ENCODE measurements at places on chromosomes 5 and 9.

GRCh38 chr5:97986069-97986468, 787.4 kb upstream of the RGMB start:
- DNase-seq = no peak

GRCh38 chr9:127159949-127160610, 37.6 kb upstream of the ANGPTL2 start:
- no peak for DNase-seq

DNA sequence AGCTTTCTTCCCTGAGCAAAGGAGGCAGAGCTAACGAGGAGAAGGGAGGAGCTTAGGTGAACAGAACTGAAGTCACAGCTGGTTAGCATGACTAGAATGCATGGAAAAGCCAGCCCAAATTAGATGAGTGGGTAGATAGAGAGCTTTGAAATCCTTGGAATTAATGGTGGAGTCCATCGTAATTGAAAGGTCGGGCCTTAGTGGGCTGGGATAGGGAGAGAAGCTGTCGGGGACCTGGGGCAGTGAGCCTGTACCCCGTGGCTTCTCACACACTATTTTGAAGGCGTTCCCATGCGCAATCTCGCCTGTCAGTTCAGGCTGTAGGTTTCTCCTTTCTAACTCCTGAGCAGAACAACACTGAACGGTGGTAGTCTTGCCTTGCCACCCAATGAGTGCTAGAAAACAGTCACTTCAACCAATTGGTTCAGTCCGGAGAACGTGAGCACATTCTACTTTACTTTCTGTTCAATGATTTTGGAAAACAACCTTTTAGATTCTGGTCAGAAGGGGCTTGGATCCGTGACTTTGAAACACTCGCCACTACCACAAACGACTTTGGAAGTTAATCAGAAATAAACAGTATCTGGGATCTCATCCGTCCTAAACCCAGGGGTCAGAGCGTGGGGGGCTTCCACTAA, 655 bp upstream of the RAI14 start:
- DNase-seq = no peak

DNA sequence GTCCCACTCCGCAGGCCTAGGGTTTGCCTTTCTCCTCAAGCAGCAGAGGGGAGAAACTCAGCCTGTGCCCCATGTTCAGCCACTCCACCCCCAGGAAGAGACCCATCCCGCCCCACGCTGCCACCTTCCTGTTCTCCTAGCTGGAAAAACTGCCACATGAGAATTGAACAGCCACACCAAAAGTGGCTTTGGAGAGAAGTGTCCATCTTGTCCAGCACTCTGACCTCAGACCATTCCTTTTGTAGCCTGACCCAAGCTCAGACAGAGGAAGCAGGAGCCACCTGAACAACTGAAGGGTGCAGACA, 8.3 kb upstream of the SLC25A48 start:
- no peak for DNase-seq

DNA sequence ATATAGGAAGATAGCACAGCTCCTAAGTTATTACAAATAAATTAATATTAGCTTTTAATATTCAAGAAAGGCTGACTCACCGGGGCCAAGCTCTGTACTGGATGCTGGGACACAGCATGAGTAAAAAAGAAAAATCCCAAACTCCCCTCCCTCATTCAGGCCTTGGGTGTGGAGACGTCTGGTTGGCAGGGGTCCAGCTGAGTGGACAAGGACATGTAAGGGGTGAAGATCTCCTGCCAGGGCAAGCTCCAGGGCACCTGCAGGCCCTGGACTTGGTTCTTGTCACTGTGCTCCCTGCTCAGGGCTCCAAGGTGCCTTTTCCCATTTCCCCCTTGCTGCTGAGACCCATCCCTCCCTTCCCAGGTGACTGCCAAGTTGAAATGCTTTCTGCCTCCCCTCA, 388.5 kb downstream of the ENC1 start:
- DNase-seq = no peak

GRCh38 chr5:138488481-138488945, 23.2 kb downstream of the EGR1 start:
- DNase-seq = no peak

DNA sequence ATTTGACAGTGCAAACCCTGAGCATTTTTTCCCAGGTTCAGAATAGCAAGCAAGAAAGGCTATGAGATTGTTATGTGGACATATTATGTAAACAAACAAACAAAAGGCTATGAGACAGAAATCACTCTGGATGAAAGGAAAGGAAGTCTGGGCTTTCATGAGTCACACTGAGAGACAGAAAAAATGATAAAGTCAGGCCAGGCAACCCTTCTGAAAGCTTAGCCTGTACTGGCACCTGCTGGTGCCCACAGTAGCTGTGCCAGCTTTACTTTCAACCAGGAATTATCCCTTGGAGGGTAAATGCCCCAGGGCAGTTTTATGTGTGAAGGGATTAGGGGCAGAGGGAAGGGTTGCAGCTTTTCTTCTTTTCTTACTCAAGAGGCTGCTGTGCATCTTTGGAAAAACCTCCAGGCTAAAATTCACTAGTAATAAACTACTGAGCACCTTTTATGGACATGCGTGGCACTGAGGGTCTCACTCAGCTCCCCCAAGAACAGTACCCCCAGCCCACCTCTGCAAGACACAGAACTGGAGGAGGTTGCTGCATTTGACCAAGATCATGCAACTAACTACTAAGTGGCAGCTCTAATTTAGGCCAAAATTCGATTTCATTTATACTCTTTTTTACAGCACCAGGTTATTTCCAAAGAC, 41.7 kb downstream of the ACTL7B start:
- DNase-seq = peak; percentile 6

DNA sequence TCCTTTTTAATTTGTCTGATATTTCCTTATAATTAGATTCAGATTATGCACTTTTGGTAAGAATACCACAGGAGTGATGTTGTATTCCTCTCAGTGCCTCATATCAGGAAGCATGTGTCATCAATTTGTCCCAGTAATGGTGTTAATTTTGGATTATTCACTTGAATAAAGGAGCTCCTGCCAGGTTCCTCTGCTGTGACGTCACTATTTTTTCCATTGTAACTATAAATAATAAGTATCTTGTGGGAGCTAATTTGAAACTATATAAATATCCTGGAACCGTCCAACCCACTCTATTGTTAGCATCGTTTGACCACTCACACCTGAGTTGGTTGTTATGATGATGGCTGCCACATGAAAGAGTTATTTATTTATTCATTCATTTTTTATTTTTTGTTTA, 107.9 kb downstream of the INVS start:
- DNase-seq = no peak

DNA sequence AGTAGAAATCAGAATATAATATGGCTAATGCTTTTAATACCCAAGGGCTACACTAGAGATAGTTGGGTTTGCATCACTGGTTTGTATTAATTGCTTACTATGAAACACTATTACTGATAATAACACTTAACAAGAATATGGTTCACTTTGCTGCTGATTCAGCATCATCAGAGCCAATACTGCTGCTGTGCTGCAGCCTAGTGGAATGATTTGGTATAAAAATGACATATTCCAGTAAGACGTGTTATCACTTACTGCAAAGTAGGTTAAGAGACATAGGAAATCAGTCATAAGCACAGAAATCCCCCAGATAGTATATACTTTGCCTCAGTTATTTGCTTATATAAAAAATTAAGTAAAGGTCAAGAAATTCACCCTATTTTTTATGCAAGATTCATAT, 2.8 kb downstream of the CDH10 start:
- peak; percentile 25 for DNase-seq

GRCh38 chr5:134177369-134178095, 782 bp upstream of the SKP1 start:
- DNase-seq = no peak

DNA sequence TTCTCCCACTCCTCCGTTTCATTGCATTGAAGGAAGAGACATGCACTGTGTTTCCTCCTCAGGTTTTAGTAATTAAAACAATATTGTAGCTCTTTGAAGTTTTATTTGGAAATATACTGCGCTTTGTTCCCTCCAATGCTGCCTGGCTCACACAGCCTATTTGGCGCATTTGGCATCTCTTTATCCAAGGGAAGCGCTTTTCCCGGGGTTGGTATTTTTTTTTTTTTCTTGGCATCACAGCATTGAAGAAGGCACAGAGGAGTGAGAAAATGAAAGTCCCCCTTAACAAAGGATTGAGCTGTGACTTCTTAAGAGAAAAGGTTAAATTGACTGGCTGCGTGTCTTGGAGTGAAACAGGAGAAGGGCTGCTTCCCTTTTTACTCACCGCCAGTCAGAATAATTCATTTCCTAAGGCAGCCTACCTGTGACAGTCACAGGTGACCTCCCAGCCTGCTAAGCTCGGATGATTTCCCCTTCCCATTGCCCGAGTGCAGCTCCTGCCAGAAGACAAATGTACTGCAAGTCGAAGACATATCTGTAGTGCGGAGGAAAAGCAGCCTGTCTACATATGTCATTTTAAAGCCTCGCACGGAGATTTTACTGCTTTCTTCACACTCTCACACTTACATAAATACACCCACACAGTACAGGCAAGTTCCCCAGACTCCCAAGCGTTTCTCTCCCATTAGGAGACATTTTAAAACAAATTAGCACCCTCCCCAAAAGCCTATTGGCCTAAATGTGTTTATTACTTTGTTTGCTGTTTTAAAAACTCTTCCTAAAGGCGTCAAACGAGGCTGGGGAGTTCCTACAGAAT, 665.5 kb upstream of the ZNF608 start:
- DNase-seq = no peak

DNA sequence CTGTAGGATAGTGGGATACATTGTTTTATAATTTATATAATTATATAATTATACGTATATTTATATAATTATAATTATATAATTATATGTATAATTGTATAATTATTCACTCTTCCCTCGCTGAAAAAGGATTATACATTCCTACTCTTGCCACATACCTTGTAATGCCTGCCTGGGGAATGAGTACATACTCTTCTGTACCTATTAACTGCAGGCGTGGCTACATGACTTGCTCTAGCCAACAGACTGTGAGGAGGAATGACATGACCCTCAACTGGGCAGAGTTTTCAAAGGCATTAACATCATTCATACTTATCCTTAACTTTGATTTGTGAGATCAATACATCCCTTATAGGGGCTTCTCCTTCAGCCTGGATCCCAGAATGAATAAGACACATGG, 19.1 kb downstream of the ERMP1 start:
- no peak for DNase-seq

DNA sequence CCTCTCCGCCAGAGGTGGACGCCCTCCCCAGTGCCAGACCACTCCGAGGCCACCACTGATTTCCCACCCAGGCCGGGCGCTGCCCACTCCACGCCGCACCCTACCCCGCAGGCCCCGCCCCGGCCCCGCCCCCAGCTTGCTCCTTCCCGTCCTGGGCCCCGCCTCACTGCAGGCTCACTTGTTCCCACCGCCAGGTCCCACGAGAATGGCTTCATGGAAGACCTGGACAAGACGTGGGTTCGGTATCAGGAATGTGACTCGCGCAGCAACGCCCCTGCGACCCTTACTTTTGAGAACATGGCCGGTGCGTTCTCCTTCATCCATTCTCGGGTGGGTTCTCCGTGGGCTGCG, 6.5 kb downstream of the LRRC26 start:
- no peak for DNase-seq

- peak; percentile 91 for DNase-seq
Measured at GRCh38 chr5:56673171-56673570, 142.2 kb upstream of the MAP3K1 start.

GRCh38 chr9:23774266-23774665, 51.8 kb downstream of the ELAVL2 start:
- no peak for DNase-seq

GRCh38 chr5:176183321-176184074, 54.7 kb upstream of the SIMC1 start:
- DNase-seq = peak; percentile 52

DNA sequence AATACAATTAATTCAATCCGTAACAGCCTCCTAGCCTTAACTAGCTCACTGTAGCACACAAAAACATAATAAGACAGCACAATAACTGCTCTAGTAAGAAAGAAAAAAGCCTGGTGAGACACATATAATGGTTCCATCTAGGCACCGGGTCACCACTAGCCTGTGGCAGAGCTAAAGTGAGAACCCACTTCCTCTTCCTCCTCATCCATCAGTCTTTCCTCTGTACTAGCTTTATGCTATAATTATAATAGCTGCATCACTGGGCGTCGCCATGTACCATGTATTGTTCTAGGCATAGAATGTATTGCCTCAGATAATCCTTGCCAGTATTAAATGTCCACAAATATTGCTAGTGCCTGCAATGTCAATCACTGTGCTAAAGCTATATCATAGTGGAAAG, 23.1 kb downstream of the ADRB2 start:
- peak; percentile 12 for DNase-seq

DNA sequence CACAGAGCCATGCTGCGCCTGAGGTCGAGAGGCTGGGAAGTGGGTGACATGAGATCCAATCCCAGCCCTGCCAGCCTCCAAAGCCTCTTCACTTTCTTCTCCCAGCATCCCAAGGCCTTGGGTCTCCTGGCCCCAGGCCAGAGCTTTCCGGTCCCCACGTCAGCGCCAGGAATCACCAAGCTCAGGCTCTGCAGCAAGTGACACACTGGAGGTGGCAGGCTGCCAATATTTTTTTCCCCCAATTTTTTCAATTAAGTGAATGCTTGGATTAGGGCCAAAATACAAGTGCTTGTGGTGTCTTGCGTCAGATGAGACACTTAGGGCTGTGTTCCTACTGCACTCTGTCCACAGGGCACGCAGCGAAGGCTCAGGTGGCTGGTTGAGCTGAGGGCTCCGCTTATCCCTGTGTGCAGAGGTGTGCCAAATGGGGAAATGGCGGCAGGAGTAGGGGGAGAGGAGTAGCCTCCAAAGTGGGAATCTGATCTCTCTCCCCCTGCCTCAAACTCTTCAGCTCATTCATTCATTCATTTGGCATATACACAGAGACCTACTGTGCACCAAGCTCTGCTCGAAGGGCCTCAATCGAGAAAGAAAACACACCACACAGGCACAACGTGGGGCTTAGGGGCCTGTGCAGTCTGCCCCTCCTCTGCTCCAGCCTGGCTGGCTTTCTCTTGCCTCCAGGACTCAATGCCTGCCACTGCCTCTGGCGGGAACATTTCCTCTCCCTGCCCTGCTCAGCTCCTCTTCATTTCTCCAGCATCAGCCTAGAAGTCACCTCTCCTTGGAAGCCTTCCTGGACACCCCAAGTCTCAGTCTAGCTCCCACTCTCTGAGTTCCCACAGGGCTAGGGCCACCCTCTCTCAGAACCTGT, 16.6 kb downstream of the SH3PXD2B start:
- peak; percentile 22 for DNase-seq

DNA sequence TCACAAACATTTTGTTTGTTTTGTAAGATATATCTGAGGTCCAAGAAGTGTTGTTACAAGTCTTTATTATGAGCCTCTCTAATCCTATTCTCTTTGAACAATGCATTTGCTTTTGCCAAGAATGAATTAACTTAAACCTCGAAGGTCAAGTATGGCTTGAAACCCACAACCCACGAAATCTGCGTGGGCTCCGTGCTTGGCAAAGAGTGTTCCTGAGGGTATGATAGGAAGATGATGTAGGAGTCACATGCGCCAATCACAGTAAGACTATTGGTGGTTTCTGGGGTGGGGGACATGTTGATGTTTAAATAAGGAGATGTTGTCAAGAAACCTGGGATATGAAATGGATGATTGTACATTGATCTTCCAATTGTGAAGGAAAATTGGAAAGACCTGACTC, 330.8 kb upstream of the RFX3 start:
- no peak for DNase-seq
